SK-MEL-5 (cell line): ENCODE measurements at places on chromosomes 3 and 15. TPM values are rescaled to one million over a fixed set of nuclear protein-coding genes. Genes with fewer than 3 reads are reported as not detected.

EXD1 gene
- 0.51 TPM in 1 of 2 replicates, not detected in the other for total RNA-seq

ZKSCAN7 gene
- total RNA-seq, result 1.1 and 2.1 TPM in 2 replicates

CDHR4 gene
- total RNA-seq, result not detected in 2 replicates

BTD gene
- 70.3 and 71.4 TPM in 2 replicates for total RNA-seq

SMCO1 gene
- not detected in 2 replicates for total RNA-seq

- peak; percentile 82 for DNase-seq
Observed at GRCh38 chr3:190701096-190701532, 161.4 kb downstream of the GMNC start.

DNA sequence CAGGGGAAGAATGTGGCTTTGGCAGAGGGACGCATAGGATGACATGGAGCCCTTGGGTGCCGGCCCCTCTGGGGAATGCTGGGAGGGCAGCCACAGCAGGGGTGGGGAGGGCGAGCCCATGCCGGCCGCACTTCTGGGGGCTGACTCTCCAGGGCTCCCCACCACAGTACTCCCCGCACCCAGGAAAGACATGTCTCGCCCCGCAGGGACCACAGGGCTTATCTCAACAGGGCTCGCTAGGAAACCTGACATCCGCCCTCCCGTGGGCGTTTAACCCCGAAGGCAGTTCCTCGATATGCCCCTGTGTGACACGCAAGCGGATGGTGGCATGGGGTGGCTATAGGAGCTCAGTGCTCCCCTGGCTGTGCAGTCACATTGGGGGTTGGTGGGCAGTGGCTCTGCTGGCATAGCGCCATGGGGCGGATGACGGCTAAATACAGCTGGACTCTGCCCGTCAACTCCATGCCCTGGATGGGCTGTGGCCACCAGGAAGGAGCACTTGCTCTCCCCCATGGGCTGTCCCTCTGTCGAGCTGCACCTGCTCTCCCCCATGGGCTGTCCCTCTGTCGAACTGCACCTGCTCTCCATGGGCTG is 141.4 kb downstream of the ADAMTS17 start:
- no peak for DNase-seq

- no peak for DNase-seq
Observed at GRCh38 chr3:104992676-104993075, 374.0 kb upstream of the ALCAM start.

DNA sequence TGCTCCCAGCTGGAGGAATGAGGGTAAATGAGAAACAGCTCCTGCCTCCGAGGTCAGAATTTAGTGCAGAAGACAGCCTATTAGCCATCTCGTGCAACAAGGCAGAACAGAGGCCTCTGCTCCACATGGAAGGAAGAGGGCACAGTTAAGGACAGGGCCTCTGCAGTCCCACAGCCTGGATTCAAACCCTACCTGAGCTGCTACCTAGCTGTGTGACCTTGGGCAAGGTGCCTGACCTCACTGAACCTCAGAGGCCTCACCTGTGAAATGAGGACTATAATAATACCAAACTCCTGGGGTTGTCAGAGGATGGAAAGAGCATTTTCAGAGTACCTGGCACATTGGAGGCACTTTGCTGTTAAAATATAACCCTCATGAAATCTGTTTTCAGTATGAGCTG is 285.7 kb upstream of the CTNNB1 start:
- no peak for DNase-seq

- DNase-seq, result no peak
Observed at GRCh38 chr3:71070497-71071463, 512.7 kb downstream of the FOXP1 start.

DNA sequence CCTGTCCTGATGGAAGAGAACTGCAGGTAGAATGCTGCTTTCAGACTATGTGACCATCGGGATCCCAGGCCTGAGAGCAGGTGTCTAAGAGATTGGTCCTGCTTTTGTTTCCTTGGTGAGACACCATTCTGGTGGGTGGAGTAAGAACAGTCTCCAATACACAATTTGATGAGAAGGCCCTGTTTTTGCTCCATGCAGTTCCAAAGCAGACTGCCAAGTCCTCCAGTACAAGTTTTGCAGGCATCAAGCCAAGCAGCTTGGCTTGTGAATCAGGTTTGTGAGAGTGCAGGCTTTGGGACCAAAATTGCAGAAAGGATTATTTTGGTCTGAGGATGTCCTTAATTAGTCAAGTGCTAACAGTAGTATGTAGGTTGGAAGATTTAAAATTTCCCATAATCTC is 381.6 kb downstream of the FOXP1 start:
- DNase-seq, result no peak

- no peak for DNase-seq
Observed at GRCh38 chr15:58562135-58562534, 130.3 kb downstream of the LIPC start.
